Neural progenitor cell (in vitro differentiated cells): ENCODE measurements at places on chromosomes 16 and 17.
A peak's percentile ranks its signal among the peaks of the same experiment; 100 is the strongest.

DNA sequence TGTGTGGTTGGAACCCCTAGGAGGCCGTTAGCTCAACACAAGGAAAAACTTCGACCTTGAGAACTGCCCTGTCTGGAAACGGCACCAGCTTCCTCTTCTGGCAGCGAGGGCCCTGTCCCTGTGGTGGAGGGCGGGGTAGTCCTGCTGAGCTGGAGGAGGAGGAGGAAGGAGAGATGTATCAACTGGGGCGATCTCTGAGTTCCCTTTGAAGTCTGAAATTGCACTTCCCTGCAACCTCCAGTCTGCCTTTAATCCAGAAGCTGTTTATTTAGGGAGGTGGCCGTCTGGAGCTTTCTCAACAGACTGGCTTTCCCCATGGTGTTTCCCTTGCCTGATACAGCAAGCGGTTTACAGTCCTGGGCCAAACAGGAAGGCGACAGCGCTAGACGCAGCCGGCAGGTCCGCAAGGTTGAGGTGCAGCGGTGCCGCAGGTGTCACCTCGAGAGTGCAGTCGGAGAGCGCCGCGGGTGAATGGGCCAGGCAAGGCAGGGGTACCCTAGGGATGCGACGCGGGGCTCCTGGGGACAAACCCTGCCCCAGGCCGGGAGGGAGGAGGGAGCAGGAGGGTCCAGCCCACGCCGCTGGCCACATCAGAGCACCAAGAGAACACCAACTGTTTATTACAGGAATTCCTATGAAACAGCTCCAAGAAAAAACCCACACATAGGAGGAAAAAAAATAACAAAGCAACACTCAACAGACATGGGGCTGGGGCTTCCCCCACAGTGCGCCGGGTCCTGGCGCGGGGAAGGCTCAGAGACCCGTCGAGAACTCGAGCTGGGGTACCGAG, 11.4 kb upstream of the MRPS23 start:
- DNase-seq = peak; percentile 41

DNA sequence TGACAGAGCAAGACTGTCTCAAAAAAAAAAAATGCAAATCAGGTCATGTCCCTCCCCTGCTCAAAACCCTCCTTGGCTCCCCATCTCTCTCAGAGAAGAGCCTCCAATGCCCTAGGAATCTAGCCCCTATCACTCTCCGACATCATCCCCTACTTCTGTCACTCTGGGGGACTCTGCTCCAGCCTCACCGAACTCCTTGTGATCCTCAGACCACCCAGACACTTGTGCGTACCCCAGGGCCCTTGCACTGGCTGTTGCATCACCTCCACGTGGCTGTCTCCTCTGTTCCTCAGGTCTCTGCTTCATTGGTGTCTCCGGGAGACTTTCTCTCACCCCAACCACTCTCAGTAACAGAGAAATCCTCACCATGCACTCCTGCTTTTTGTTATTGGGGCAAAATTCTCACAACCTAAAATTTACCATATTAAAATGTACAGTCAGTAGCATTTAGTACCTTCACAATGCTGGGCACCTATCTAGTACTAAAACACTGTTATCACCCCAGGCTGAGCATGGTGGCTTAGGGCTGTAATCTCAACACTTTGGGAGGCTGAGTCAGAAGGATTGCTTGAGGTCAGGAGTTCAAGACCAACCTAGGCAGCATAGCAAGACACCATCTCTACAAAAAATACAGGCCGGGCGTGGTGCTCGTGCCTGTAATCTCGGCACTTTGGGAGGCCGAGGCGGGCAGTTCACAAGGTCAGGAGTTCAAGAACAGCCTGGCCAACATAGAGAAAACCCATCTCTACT, 15.2 kb downstream of the PLA2G10 start:
- no peak for DNase-seq

DNA sequence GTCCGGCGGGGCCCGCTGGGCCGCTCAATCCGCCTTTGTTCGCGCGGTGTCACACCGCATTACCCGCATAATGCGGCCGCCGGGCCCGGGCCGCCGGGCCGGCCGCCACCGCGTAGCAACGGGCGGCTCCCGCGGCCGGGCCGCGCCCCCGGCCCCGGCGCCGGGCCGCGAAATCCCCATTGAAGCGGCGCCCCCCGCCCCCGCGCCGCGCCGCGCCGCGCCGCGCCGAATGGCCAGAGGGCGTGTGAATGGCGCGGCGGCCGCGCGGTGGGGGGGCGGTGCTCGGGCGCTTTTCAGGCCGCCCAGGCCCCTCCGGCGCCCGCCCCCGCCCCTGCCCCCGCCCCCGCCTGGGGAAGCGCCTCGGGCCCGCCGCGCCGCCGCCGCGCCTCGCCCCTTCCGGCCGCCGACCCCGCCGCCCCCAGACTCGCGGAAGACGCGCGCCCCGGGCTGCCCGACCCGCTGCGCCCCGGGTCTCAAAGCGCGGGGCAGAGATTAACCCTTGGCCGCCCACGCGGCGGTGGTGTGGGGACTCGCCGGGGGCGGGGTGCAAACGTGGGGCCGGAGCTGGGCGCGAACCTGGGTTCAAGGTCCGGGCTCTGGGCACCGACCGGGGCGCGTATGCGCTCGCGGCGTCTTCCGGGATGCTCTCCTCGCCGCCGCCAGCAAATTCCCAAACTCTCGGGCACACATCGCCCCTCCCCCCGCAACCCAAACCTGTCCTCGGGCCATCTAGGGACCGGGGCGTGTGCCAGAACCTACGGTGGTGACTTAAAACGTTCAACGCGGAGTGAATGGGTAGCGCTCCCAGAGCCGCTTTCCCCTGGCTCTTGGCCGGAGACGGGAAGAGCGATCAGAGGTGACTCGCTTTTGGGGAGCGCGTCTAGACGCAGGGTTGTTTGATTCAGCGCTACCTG, 46.7 kb downstream of the WNT3 start:
- DNase-seq = peak; percentile 92

DNA sequence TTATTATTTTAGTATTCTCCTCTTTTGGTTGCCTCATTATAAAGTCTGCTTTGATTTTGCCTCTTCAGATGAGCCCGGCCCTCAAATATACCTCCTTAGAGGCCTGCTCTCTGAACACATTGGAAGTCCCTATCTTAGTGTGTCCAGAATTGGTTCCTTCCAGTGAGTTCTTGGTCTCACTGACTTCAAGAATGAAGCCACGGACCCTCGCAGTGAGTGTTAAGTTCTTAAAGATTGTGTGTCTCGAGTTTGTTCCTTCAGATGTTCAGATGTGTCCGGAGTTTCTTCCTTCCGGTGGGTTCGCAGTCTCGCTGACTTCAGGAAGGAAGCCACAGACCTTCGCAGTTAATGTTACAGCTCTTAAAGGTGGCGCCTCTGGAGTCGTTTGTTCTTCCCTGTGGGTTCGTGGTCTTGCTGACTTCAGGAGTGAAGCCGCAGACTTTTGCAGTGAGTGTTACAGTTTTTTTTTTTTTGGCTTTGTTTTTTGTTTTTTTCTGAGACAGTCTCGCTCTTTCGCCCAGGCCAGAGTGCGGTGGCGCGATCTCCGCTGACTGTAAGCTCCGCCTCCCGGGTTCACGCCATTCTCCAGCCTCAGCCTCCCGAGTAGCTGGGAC, 45.8 kb upstream of the NOS2 start:
- no peak for DNase-seq
